ENCODE measurements at places on chromosomes 2 and 18. TPM values are rescaled to one million over a fixed set of nuclear protein-coding genes. Genes with fewer than 3 reads are reported as not detected.

The FKBP7 gene
- 53.5 TPM for total RNA-seq

The ACADL gene
- total RNA-seq: 0.11 TPM

The TMEM198 gene
- 0.77 TPM for total RNA-seq

The TLX2 gene
- not detected for total RNA-seq

The CCDC138 gene
- 7.4 TPM for total RNA-seq

The CYTIP gene
- total RNA-seq: not detected

The SNTG2 gene
- total RNA-seq: 0.11 TPM

The CXCR1 gene
- total RNA-seq: not detected

The MC4R gene
- total RNA-seq: not detected

The SCYGR1 gene
- not detected for total RNA-seq

All from uterine smooth muscle cell (primary cell).